ENCODE measurements at places on chromosomes 11 and 22.

DNA sequence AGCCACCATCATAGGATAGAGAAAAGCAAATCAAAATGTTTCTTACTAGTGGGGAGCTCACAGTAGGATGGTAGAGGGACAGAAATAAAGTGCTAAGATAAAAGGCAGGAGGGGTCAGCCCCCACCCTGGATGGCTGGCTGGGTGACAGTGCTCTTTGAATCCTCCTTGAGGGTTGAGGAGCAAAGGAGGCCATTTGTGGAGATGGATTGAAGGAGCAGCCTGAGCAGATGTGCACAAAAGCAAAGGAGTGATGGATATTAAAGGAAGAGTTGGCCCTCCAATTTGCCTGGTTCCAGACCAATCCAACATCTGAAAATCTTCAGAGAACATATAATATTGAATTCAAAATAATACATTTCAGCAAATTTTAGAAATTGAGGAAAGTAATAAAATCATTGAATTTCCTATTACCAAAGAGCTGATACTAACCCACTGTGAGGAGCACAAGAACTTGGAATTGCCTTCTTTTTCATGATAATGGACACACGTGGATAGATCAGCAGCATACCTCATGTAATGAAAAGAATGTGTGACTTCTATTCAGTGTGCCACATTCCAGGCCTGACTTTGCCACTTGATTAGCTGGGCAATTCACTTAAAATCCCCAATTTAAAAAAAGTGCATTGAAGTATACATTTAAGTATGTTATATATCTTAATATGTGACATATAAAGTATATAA, 287.0 kb downstream of the FAT3 start:
- H3K36me3 ChIP-seq, result no peaks in the 10 kb centered on the region
- no peaks in the 10 kb centered on the region for H3K27me3 ChIP-seq
- H3K27ac ChIP-seq, result no peak overlapping the region
- H3K4me3 ChIP-seq, result no peak overlapping the region

DNA sequence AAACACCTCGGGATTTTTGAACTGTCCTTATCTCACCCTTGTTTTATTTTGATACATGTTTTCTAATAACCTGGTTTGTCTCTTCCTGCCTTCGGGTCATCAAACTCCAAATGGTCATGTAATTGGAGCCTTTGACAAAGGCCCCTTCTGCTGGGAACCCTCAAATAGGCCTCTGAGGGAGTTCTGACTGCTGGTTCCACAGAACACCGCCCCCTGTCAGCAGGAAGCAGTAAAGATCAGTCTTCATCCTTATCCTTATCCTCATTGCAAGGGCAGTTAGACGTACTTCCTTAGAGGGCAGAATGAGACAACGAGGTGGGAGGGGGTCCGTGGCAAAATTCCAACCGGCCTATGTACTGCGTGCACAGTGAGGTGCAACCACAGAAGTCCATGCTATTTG, 12.1 kb downstream of the TRIM51 start:
- no peaks in the 10 kb centered on the region for H3K27me3 ChIP-seq
- H3K36me3 ChIP-seq, result no peaks in the 10 kb centered on the region
- H3K4me1 ChIP-seq, result no peaks in the 10 kb centered on the region
- no peak for DNase-seq
- H3K4me3 ChIP-seq, result no peak overlapping the region

DNA sequence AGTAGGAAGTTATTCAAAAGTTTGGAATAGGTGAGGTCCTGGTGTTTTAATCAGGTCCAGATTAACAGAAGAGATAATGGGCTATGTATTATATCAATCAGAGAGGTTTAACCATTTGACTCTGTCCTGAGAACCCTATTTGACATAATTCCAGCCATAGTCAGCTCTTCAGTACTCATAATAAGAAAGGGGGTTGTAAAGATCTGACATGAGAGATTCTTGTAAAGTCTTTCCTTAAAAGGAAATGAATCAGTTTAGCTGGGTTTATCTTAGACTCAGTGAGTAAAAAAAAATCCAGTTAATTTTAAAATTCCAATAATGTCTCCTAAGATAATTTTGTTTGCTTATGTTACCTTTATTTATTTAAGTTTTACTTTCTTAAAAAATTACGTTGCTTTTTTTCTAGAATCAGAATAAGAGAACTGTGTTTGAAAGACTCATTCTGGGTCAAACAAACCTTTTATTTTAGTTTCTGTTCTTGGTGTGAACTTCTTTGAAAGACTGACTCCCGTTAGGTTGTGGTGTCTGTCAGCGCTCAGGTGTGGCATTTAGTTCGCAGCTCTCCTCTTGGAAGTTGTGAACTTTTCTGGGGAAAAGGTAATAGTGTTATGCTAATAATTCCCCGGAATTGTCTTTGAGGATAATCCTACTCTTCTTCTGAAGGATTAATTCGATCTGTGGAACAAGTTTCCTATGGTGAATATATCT, 20.5 kb downstream of the NUCB2 start:
- peaks cover 35% of the 10 kb centered on the region for H3K36me3 ChIP-seq
- peaks cover 57% of the 10 kb centered on the region for H3K4me1 ChIP-seq
- H3K4me3 ChIP-seq, result peak overlapping the region; percentile 66
- no peaks in the 10 kb centered on the region for H3K27me3 ChIP-seq

GRCh38 chr11:5596607-5597201, at the start of gene TRIM6:
TSS of gene TRIM6 (plus strand) at chr11:5596637. CDS start at chr11:5596898, 261 bp downstream.
- H3K36me3 ChIP-seq, result no peaks in the 10 kb centered on the region
- H3K27ac ChIP-seq, result peak within 1 kb of the TSS; percentile 14
- peaks cover 9% of the 10 kb centered on the region for H3K4me1 ChIP-seq
- peak; percentile 33 for DNase-seq
- peak within 1 kb of the TSS; percentile 73 for H3K4me3 ChIP-seq

DNA sequence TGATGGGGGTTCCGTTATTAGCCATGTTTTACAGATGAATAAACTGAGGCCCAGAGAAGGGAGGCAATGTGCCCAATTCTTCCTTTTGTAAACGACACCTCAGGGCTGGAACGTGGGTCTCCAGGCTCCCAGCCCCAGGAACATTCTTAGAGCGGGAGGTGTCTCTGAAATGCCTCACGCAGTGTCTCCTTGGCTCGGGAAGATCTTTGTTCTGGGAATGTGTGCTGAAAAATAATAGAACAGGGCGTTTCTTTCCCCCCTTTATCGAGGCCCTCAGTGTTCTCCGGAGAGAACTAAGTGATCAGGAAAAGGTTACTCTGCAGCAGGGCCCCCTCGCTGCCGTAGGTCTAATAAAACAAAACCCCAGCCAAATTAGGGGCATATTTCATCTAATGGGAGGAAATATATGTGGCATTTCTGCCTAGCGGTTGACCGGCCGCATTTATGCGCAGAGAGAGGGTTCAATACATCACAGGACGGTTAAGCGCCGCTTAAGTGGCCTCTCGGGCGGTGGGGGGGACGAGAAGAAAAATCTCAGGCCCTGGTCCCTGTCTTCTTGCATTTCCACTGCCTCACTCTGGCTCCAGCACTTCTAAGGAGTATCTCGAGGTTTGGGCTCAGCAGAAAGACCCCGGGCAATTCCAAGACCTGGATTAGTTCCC, 564.3 kb downstream of the MN1 start:
- peaks cover 20% of the 10 kb centered on the region for H3K27me3 ChIP-seq
- no peak overlapping the region for H3K27ac ChIP-seq

- DNase-seq, result no peak
- H3K27me3 ChIP-seq, result peaks cover 8% of the 10 kb centered on the region
- no peak overlapping the region for H3K27ac ChIP-seq
- H3K4me1 ChIP-seq, result peaks cover 11% of the 10 kb centered on the region
- no peak overlapping the region for H3K4me3 ChIP-seq
Observed at GRCh38 chr22:36056980-36057379, 28.4 kb upstream of the RBFOX2 start.

DNA sequence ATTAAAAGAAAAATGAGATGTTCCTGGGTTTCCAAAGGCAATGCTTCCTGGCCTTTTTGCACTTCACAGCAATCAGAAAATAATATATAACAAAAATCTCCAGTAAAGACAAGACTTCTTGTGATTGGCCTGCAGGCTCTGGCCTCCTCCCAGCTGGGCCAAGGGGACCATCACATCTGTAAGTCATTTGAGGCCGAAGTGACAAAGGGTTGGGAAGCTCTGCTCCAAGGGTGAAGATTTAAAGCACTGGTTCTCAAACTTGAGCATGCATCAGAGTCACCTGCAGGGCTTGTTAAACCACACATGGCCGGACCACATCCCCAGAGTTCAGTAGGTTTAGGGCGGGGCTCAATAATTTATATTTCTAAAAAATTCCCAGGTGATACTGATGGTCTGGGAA, 32.1 kb downstream of the ARFGAP2 start:
- no peak for DNase-seq
- no peaks in the 10 kb centered on the region for H3K4me1 ChIP-seq
- H3K36me3 ChIP-seq, result peaks cover 8% of the 10 kb centered on the region
- no peak overlapping the region for H3K27ac ChIP-seq
- no peaks in the 10 kb centered on the region for H3K27me3 ChIP-seq

- H3K4me1 ChIP-seq, result no peaks in the 10 kb centered on the region
- H3K27ac ChIP-seq, result no peak overlapping the region
- DNase-seq, result no peak
- no peaks in the 10 kb centered on the region for H3K36me3 ChIP-seq
- H3K27me3 ChIP-seq, result no peaks in the 10 kb centered on the region
Observed at GRCh38 chr11:27139742-27140367, 99.2 kb downstream of the BBOX1 start.

- peaks cover 8% of the 10 kb centered on the region for H3K4me1 ChIP-seq
- no peak overlapping the region for H3K27ac ChIP-seq
- H3K27me3 ChIP-seq, result peaks cover 22% of the 10 kb centered on the region
- H3K4me3 ChIP-seq, result no peak overlapping the region
- H3K36me3 ChIP-seq, result no peaks in the 10 kb centered on the region
Observed at GRCh38 chr22:38973289-38974169, 8.6 kb upstream of the APOBEC3B start.

- peak overlapping the region; percentile 30 for H3K27ac ChIP-seq
- peaks cover 24% of the 10 kb centered on the region for H3K4me1 ChIP-seq
- H3K27me3 ChIP-seq, result no peaks in the 10 kb centered on the region
- peaks cover 14% of the 10 kb centered on the region for H3K36me3 ChIP-seq
Observed at GRCh38 chr22:31313366-31314147, 21.3 kb upstream of the PIK3IP1 start.

DNA sequence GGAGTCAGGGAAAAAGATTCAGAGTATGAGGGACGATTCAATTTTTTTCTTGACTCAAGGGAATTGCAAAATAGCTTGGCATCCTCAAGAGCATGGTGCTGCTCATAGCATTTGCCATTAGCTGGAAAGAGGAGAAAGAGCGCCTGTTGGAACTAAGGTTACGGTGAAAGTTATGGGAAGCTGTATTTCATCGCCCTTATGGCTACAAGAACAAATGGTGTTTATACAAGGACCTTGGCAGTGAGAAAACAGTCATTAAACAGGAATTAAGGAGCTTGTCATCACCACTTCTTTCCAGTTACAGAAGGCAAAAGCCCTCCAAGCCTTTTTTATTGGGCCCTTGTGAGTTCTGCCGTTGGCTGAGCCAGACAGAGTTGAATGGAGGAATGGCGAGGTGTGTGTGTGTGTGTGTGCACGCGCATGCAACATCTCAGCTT, 74.2 kb downstream of the ALX4 start:
- no peaks in the 10 kb centered on the region for H3K4me1 ChIP-seq
- H3K36me3 ChIP-seq, result peaks cover 62% of the 10 kb centered on the region
- no peaks in the 10 kb centered on the region for H3K27me3 ChIP-seq
- H3K27ac ChIP-seq, result no peak overlapping the region
- no peak overlapping the region for H3K4me3 ChIP-seq

DNA sequence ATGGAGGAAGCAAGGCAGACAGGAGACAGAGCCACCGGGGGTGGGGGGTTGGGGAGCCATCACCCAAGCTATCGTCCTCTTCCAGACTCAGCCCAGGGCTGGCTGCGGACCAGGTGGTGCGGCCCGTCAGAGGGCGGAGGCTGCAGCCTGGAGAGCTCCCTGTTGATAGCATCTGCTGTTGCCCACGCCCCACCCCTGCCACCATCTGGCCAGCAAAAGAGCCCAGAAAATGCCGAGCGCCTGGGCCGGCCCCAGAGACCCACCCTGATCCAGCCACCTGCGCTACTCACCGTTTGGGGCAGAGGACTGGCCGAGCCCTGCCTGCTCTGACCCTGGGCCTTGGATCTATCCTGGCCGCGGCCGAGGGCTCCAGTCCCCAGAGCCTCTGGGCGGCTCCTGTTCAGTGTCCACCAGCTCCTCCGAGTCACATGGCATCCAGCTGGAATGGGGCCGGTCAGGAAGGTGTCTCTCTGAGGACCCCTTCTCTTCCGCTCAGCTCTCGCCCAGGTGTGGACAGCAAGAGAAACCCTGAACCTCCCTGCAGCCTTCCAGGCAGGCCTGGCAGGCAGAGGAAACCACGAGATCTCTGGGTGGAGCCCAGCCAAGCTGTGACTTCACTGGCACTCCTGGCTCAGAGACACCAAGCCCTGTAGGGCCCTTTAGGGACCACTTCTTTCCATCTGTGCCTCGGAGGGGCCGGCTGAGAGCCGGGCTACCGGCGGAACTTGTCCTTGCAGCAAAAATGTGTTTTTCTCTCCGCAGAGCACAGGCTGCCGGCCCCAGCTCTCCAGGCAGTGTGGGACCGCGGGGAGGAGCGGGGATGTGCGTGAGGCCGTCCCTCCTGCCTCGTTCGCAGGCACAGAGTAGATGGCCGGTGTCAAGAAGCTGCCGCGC, at the start of gene MRGPRE:
TSS of gene MRGPRE (minus strand) at position 567 of the 894 bp plus-strand sequence. CDS start 3,618 bp downstream, outside the sequence.
- no peak within 1 kb of the TSS for H3K4me3 ChIP-seq
- no peak within 1 kb of the TSS for H3K27ac ChIP-seq
- H3K4me1 ChIP-seq, result no peaks in the 10 kb centered on the region
- H3K36me3 ChIP-seq, result no peaks in the 10 kb centered on the region

DNA sequence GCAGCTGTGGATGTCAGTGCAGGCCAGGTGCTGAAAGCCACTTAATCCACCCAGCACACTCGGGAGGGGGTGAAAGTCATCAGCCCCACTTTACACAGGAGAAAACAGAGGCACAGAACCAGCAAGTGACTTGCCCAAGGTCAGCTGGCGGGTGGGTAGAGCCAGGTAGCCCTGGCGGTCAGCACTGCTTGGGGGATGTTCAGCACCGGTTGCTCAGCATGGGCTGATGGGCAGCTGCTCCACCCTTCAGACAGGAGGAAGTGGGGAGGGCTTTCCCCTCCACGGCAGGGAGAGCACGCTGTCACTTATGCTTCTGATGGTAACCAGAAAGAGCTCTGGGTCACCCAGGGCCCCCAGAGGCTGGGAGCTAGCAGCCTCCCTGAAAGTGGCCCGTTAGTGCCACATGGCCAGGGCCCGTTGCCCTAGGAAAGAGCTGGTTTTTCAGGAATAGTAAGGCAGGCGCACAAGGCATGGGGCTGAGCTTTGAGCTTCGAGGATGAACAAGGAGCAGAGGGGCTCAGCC, 417.9 kb downstream of the CTTN start:
- H3K27me3 ChIP-seq, result peaks cover 7% of the 10 kb centered on the region
- H3K4me3 ChIP-seq, result no peak overlapping the region
- H3K27ac ChIP-seq, result no peak overlapping the region
- DNase-seq, result no peak
- no peaks in the 10 kb centered on the region for H3K36me3 ChIP-seq

DNA sequence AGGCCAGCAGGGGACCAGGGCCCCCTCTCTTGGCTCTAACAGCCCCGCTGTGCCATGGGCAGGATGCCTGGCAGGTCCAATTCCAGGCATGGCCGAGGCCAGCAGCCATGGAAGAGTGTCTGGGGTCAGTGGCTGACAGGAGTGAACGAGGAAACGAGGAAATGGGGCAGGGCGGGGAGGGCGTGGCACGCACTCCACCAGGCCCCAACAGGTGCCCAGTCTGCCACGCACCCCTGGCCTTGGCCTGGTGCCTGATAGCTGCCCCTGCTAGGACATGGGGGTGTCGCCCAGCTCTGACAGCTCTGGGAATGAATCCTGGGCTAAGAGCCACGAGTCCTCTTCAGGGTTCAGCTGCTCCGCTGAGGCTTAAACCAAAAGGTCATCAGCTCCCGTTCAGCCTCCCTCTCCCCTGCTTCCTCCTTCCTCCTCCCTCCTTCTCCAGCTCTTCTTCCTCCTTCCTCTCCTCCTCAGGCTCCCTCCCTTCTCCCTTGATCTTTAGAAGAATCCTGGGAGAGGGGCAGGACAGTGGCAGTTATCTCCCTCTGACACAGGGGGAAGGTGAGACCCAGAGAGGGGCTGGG, 11.5 kb upstream of the TBC1D22A start:
- H3K27ac ChIP-seq, result peak overlapping the region; percentile 87
- peaks cover 35% of the 10 kb centered on the region for H3K4me1 ChIP-seq
- no peaks in the 10 kb centered on the region for H3K36me3 ChIP-seq
- H3K27me3 ChIP-seq, result no peaks in the 10 kb centered on the region
